Right ventricle myocardium superior (tissue), 1 donor: ENCODE measurements at places on chromosomes 4 and X.

DNA sequence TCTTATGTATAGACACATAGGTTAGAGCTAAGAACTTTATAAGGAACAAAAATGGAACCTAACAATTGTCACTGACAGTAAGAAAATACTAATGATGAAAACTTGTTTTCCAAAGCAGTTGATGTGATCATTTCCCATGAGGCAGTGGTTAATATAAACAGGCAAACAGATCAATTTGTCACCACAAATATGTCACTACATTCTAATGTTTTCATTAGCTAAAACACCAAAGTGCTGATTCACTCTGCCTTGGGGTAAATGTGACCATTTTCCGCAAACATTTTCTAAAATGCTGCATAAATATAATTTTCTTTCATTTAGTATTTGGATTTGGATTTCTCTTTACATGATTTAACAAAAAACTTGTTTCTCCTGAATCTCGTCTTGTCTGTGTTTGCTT lies 408.9 kb upstream of the CTSO start:
- no peak for DNase-seq

GRCh38 chr4:152870606-152871005 lies 65.5 kb upstream of the FHDC1 start:
- DNase-seq, result no peak

DNA sequence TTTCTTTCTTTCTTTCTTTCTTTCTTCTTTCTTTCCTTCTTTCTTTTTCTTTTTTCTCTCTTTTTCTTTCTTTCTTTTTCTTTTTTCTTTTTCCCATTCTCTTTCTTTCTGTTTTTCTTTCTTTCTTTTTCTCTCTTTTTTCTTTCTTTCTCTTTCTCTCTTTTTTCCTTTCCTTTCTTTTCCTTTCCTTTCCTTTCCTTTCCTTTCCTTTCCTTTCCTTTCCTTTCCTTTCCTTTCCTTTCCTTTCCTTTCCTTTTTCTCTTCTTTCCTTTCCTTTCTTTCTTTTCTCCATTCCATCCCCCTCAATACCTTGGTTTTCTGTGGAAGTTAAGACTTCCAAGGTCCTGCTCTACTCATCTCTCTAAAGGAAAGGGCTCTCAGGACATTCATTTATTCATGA lies 102.8 kb upstream of the CLNK start:
- DNase-seq, result no peak

- DNase-seq, result no peak
Observed at GRCh38 chrX:19761554-19762295, 125.7 kb downstream of the SH3KBP1 start.

- no peak for DNase-seq
Observed at GRCh38 chr4:112170451-112170993, 25.3 kb downstream of the FAM241A start.

DNA sequence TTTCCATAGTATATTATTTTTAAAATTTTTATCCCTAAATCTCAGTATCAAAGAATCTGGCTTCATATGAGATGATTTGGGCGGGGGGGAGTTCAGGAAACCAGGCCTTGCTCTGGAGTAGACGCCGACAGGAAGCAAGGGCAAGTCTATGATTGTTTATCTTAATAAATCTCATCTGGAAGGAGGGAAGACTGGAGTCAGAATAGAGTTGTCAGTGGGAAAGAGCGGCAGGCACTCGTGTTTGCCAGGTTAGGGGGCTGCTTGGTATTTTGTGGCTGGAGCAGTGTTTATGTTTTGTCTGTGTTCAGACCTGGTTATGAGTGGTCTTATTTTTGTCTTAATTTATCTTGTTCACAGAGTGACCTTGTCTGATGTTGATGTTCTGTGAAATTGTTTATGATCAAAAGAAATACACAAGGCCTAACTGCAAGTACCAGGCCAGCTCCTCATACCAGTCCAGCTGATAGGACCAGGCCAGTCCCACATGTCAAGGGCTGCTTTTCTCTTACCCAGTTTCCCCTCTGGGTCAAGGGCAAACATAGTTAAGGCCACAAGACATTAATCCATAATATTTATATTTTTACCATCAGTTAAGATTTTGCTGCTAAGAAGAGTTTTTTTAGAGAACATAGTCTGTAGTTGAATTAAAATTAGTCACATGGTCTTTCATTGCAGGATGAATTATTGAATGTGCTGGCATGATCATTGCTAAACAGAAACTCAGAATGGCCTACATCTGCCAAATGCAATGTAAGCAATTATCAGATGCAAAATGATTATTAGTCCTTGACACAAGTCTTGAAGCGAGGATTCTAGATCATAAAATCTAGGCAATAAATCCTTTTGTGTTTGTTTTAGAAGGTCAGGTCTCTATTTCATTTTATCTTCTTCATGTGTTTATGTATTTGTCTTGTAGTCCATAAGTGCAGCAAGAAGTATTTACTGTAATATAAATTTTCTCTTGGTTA lies 176.5 kb downstream of the GASK1B start:
- no peak for DNase-seq

GRCh38 chr4:99640676-99641075 lies 17.0 kb downstream of the C4orf54 start:
- DNase-seq, result no peak
